ENCODE measurements at places on chromosomes 11 and 22. TPM values are rescaled to one million over a fixed set of nuclear protein-coding genes. Genes with fewer than 3 reads are reported as not detected.
A peak's percentile ranks its signal among the peaks of the same experiment; 100 is the strongest.

TSSK2 gene
- not detected for total RNA-seq

MMP13 gene
- total RNA-seq, result 0.12 TPM

TNNI2 gene
- total RNA-seq, result not detected

CEP126 gene
- 0.72 TPM for total RNA-seq

KCNQ1OT1 gene
- total RNA-seq, result 0.14 TPM

ACTN3 gene
- total RNA-seq, result not detected

MPZL2 gene
- total RNA-seq, result 29.7 TPM

RBMXL2 gene
- 0.14 TPM for total RNA-seq

- DNase-seq, result no peak
Measured at GRCh38 chr11:64415996-64416728, 57.2 kb downstream of the RPS6KA4 start.

DNA sequence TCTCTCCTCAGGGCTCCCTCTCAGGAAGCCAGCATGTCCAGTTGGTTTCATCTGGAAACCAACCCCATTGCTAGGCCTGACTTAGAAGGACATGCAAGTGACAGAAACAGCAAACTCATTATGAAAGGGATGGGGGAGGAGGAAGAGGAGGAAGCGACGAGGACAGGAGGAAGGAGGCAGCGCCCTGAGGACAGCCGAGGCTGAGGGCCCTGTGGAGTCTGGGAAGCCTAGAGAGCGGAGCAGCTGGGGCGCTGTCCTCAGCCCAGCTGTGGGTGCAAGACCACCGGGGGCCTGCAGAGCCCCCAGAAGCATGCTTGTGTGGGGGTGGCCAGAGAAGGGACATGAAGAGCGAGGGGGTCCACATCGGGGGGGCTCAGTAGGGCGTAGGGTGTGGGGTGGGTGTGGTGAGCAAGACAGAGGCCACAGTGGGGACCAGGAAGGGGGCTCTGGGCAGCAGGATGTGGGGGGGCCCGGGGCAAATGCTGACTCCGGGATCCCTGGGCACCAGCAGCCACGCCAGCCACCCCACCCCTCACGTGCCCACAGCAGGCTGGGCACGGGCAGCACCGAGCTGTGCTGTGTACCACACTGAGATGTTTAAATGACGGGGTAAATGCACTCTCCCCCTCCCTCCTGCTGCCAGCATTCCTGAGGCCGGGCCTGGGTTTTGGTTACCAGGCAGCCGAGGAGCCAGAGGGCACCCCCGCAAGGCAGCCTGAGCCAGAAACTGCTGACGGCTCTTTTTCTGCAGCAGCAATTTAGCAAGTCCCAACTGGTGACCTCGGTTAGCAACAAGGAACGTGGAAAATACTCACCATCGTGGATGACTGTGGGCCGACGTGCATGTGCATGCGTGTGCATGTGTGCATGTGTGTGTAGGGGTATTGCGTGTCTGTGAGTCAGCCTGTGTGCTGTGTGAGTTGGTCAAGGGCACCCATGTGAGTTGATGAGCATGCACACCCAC, 82.7 kb upstream of the LINC01488 start:
- DNase-seq, result no peak

DNA sequence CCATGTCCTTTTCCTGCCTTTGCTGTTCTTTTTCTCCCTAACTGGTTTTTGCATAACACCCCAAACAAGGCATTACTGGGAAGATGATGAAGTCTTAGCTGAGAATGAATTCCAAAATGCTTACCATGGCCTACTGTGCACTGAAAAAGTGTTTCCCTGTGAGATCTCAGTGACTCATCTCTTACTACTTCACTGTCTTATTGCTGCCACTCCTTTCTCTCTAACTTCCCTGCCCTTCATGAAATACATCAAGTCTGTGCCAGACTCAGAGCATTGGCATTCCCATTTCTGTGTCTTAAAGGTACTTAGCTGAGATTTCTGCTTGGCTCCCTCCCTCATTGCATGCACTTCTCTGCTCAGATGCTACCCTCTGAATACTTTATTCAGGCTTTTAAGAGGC, 49.1 kb upstream of the MUC15 start:
- peak; percentile 63 for DNase-seq

- DNase-seq, result no peak
Measured at GRCh38 chr11:92890846-92891245, 78.6 kb upstream of the MTNR1B start.

DNA sequence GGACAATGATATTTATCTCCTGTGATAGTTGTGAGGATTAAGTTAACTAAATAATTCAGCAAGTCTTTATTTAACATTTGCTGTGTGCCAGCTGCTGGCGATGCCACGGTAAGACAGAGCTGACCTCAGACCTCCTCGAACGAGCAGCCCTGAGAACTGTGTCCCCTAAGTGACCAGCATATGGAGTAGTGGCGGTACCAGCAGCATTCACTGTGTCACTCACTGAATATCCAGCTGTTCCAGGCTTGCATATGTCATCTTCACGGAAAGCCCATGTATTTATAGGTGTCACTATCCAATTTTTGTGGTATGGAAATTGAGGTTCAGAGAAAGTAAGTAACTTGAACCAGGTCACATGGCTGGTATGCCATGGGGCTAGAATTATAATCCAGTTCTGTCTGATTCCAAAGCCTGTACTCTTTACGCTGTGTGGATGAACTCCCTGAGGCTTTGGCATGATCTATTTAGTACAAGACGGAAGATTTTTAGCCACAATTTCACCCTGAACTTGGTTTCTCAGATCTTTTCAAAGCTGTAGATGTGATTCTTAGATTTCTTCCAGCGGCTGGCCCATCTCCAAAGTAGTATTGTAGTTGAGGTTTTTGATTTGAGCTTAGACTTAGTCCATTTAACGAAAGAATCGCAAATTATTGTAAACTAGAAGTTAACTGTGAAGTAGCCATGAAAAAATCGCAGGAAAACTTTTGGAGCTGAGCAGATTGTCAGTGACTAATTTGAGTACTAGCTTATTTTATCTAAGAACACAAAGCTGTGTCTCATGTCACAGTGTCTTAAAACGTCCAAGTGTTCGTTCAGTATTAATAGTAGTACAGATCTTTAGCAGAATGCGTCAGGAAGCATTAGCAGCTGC, 49.4 kb upstream of the MYO18B start:
- no peak for DNase-seq

GRCh38 chr22:47354668-47355387, 592.4 kb downstream of the TBC1D22A start:
- no peak for DNase-seq

DNA sequence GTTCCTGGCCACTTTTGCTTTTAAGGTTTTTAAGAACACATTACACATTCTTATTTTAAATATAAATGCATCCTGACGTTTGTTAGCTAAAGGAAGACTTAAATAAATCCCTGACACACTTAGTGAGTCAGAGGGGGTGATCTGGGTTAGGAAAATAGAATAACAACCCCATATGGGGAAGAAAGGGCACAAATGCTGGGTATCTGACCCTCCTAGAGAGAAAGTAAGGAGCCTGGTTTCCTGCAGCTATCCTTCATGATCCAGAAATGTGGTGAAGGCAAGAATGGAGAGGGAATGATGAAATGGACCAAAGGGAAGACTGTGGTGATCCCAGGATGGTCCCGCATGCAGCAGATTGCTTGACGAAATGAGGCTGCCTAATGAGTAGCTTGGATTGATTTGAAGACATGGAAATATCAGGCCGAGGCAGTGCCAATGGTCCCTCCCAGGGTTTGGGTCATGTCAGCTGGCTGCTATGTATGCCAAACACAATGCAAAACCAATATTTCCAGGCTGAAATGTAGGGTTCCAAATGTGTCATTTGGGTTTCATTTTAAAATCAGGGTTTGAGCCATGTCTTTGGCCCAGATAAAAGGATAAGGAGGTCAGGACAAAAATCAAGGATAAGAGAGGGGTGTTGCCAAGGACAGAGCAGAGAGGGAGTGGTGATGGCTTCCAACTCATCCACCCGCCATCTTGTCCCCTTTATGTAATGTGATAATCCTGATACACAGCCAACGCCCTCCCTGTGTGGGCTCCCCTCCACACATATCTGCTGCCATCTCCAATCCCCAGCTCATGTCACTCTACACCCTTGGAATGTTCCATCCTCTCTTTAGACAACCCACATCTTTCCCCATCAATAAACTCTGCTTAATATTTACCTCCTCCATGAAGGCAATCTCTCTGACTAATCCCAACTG, 135.1 kb upstream of the PITPNB start:
- no peak for DNase-seq

DNA sequence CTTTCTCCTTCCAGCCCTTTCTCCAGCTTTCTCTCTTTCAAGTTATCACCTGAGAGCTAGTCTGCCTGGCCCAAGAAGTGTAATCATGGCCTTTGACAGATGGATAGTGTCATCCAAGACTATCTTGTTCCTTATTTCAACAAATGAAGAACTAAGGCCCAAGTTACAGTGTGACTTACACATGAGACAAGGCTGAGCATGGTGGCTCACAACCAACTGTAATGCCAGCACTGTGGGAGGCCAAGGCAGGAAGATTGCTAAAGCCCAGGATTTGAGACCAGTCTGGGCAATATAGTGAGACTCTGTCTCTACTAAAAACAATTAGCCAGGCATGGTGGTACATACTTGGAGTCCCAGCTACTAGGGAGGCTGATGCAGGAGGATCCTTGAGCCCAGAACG, 3.7 kb upstream of the RANGAP1 start:
- no peak for DNase-seq

GRCh38 chr11:93198215-93198845, 539 bp upstream of the SLC36A4 start:
- no peak for DNase-seq

GRCh38 chr11:70268526-70268925, 2.0 kb upstream of the PPFIA1 start:
- no peak for DNase-seq

DNA sequence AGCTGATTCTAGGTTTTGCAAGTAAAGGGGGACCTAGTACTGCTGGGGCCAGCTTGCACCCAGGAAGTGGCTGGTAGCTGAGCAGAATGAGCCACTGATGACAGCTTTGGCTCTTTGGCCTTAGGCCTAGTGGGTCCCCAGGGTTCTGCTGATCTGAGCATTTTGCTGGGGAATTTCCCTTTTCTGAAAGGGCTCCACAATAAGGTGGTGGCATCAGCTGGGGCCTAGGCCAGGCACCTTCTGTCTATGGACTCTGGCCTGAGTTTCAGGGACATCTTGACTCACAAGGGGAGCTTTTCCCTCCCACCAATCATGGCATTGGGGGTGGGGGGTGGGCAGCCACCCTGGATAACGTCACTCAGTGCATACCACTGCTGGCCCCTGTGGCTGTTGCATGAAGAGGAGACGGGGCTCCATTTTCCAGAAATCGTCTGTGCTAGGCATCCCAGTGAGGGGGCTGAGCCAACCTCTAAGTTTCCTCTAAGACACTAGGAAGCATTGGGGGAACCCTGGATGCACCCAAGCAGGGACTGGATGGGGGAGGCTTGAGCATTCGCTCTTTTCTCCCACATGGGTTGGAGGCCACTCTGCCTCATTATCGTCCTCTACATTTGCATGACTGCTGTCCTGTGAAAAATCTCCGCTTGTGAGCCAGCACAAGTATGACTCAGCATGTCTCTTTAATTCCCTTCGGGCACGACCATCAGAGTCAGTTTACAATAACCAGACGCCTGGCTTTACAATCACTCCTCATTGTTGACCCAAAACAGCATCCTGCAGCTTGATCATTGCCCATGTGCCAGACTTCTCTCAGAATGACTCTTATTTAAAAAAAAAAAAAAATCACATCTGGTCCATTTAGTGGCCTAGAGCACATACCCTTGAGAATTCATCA, 145.0 kb upstream of the THY1 start:
- DNase-seq, result no peak

DNA sequence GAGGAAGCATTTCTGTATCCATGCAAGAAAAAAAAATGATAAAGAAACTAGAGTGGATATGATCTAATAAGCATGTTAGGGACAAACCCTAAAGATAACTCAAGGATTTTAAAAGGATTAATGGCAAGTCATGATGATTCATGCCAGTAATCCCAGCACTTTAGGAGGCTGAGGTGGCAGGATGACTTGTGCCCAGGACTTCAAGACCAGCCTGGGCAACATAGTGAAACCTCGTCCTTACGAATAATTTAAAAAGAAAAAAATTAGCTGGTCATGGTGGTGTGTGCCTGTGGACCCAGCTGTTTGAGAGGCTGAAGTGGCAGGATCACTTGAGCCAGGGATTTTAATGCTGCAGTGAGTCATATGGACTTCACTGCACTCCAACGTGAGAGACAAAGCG, 145.5 kb upstream of the BLID start:
- DNase-seq, result no peak

GRCh38 chr11:125517116-125517770, 21.2 kb upstream of the FEZ1 start:
- DNase-seq, result no peak

GRCh38 chr11:129418039-129418438, 42.4 kb downstream of the BARX2 start:
- no peak for DNase-seq

DNA sequence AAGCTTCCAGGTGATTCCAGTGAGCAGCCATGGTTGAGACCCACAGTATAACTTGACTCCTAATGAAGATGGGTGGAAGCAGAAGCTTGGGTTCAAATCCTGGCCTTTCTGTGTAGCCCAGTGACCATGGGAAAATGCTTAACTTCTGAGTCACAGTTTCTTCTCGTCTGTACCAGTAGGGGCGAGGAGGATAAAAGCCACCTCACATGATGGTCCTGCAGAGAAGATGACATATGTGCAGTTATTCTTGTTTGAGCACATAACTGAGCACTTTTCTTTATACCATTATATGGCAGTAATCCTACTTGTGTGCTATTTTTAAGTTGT, 4.9 kb downstream of the TMEM109 start:
- DNase-seq, result no peak

GRCh38 chr22:45895436-45896152, 81.4 kb downstream of the WNT7B start:
- DNase-seq, result no peak

GRCh38 chr11:31397239-31397834, 27.7 kb downstream of the DNAJC24 start:
- no peak for DNase-seq

- DNase-seq, result no peak
Measured at GRCh38 chr11:45079075-45079444, 67.4 kb upstream of the PRDM11 start.

DNA sequence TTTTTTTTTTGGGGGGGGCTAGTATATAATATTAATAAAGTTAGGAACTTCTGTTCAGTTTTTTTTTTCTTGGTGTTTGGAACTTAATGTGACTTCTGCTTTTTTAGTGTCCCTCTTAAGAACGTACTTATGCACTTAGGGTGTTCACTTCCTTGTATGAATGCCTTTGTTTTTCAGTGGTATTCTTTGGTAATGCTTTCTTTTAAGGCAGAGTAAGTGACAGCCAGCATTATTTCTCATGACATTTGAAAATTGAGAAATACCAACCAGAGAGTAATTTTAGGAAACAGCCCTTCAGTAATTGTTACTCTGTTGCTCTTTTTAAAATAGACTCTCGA, 2.4 kb downstream of the GRK3 start:
- DNase-seq, result no peak

DNA sequence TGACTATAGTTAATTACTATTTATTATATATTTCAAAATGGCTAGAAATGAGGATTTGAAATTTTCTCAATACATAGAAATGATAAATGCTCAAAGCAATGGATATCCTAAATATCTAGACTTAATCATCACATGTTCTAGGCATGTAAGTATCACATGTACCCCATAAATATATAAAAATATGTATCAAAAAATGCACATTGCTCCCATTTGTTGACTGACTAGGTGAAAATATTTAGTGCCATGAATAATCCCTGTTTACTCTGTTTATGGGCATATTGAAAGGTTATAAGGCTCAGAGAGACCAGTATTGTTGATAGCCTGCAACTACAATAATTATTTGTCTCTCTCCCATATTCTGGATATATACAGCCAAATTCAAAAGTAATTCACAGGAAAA, 3.1 kb downstream of the HBE1 start:
- no peak for DNase-seq

- DNase-seq, result no peak
Measured at GRCh38 chr22:36350751-36351594, 36.8 kb downstream of the MYH9 start.

- DNase-seq, result no peak
Measured at GRCh38 chr11:128194216-128194615, 393.1 kb downstream of the ETS1 start.

Data from epithelial cell of proximal tubule (primary cell).